Activated CD4-positive, alpha-beta memory T cell treated with anti-CD3 and anti-CD28 coated beads for 36 hours (primary cell): ENCODE measurements at places on chromosomes 2 and 18.
A peak's percentile ranks its signal among the peaks of the same experiment; 100 is the strongest.

- no peak for DNase-seq
Measured at GRCh38 chr2:6186332-6187151, 494.4 kb downstream of the SOX11 start.

DNA sequence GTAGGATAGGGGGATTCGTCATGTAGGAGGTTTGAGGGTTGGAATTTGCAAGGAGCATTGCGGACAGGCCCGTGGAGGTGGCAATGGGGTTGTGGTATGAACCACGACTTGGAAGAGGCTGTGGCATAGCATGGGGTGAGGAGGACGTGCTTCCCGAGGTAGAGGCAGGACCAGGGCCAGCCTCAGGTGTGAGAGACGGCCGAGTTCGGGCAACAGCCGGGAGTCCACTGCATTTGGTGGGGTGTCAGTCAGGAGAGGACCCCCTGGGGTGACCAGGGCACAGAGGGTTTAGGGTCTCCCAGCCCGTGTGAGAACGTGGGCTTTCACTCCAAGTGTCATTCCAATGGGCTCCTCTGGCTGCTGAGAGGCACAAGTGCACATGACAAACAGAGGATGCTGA, 339.0 kb downstream of the EIPR1 start:
- no peak for DNase-seq

- DNase-seq: no peak
Measured at GRCh38 chr2:218970894-218971293, 11.4 kb downstream of the CDK5R2 start.

DNA sequence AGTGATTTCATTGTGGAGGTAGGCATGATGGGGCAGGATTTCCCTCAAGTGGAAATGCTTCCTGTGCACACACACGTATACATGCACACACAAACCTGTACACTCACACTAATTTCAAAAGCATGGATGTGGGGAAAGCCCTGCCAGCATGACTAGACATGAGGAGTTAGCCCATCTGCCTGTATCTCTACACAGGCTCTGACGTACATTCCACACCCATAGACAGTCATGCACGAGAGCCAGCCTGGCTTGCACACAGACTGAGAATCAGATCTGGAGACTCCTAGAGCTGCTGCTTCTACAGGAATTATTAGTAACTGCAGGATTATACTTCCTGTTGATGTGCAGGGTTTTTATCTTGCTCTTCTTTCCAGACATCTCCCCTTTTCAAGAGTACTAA, 27.3 kb upstream of the NFU1 start:
- DNase-seq: no peak

DNA sequence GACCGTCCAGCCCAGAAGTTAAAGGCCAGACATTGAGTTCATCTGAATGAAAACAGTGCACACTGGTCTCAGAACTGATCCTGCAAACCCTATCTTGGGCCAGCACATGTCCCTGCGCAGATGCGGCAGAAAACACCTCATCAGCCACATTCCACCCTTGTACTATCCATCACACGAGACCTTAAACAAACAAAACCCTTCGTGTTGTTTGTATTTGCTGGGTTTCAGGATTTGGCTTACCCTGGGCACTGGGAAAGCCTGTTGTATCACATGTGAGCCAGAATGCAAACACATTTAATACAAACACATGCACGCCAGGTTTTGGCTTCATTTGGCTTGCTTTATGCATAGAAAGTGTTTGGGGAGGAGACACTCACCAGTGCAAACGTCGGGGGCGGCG, 12.5 kb downstream of the WIPF1 start:
- no peak for DNase-seq

DNA sequence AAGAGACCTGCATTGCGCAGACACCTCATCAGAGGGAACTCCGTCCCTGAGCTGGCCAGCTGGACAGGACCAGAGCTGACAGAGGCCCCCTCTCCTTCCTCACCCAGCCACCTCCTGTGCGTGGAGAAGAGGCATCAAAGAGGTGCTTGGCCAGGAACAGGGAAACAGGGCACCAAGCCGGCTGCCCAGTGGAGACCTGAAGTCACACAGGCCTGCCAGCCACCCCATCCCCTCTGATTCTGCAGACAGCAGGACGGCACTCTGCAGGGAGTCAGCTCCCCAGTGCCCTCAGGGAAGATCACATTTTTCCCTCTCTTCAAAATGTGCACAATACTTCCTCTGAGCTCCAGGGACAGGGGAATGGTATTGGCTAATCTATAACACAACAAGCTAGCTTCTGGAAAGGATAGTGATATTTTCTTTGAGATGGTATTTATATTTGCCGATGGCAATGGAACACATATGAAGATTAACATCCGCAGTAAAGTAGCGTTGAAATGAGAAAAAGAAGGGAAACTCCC, 30.5 kb downstream of the SLC1A4 start:
- DNase-seq: no peak

DNA sequence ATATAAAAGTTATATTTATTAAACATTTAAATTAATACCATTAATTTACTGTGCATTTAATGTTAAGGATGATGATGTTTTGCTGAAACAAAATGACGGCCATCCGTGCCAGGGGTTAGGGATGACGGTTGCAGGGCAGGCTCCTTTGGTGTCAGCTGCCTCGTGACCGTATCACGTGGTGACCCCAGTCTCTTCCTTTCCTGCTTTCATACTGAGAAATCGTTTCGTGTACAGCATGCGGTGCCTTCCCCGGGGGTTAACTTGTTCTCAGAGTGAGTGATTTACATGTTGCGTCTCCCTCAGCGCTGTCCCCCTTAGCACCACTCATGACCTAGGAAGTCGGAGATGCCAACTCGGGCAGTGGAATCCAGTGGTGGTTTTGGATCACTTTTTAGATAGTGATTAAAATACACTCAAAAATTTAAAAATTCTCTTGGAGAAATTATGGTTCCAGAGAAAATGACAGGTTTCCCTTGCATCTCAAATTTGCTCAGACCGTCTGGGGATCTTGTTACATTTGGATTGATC, 290.8 kb downstream of the GBX2 start:
- no peak for DNase-seq

GRCh38 chr18:48924630-48925490, 25.9 kb downstream of the SMAD7 start:
- DNase-seq: peak; percentile 56

- no peak for DNase-seq
Measured at GRCh38 chr2:201786471-201786870, 5.7 kb upstream of the ALS2 start.

GRCh38 chr18:2337552-2338141, 233.7 kb downstream of the METTL4 start:
- peak; percentile 61 for DNase-seq

GRCh38 chr18:9133225-9133624, 3.4 kb upstream of the ANKRD12 start:
- no peak for DNase-seq

DNA sequence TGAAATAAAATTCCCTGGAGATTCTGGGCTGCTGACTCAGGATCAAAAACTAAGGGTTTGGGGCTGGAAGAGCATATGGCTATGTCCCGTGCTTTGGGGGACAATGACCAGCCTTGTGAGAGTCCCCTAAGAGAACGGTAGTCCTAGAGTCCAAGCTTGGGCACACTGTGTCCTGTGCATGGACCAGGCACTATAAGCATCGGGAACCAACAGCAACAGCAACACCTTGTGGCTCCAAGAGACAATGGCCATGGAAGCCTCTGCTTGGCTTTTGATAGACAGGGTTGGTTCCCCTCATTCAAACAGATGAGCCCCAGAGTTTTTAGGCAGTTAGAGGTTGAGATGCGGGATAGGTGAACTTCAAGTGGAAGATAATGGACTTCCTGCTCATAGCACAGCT, 294.4 kb upstream of the CHAC2 start:
- DNase-seq: no peak

- no peak for DNase-seq
Measured at GRCh38 chr2:151819920-151820319, 8.3 kb downstream of the ARL5A start.

DNA sequence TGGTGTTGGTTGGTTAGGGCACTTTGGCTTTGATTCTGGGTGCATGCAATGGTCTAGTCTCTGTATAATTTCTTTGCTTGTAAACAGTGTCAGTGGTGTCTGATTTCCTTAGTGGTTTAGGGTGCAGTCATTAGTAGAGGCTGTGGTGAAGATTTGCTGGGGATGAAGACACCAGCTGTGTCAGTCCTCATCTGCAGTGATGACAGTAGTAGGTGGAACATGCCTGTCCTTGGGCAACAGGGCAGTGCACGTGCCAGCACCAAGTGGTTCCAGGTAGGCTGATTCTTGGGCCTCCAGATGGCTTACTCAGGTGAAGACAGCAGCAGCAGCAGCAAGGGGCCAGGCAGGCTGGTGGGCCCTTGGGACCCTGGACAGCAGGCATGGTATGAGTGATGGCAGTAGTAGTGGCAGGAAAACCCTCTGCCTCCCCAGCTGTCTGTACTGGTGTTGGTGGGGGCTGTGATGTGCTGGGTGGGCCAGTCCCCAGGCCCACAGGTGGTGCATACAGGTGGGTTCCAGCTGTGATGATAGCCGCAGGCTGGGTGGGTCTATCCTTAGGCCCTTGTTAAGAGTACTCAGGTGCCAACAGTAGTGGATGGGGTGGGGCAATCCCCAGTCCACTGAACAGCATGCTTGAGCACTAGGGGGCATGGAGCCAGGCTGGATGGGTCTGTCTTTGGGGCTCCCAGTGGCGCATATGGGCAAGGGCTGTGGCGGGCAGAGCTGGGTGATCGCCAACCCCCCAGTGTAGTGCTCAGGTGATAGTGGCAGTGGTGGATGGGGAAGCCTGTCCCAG, 140.7 kb upstream of the THUMPD2 start:
- peak; percentile 10 for DNase-seq

DNA sequence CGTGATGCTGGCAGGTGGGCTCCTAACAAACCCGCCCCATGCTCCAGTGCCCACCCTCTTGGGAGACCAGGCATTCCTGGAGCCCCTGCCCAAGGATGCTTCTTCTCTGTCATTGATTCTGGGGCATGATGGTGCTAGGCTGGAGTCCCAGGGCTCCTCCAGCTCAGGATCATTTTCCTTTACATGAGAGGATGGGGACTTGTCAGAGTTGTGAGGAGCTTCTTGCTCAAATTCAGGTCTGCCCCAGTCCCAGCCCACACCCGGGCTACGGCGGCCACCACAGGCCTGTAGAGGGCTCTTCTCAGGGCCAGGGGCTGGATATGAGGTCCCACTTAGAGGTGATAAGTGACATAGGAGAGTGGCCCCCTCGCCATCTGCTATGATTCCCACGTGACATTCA, 141.1 kb upstream of the COPS8 start:
- no peak for DNase-seq

- no peak for DNase-seq
Measured at GRCh38 chr2:46150445-46150955, 146.7 kb upstream of the EPAS1 start.

DNA sequence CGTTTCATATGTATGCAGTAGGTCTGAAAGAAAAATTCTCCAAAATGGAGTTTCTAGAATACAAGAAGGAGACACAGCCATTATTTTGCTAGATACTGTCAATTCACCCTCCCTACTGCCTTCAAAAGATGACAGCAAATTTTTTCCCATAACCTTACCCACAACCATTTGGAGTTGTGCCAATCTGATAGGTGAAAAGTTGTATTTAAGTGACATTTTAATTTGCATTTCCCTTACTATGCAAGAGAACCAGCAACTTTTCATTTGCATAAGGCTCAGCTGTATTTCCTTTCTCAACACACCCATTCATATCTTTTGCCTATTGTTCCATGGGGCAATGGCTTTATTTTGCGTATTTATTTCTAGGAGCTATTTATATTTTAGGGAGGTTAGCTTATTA, 31.4 kb upstream of the IL18RAP start:
- DNase-seq: no peak

DNA sequence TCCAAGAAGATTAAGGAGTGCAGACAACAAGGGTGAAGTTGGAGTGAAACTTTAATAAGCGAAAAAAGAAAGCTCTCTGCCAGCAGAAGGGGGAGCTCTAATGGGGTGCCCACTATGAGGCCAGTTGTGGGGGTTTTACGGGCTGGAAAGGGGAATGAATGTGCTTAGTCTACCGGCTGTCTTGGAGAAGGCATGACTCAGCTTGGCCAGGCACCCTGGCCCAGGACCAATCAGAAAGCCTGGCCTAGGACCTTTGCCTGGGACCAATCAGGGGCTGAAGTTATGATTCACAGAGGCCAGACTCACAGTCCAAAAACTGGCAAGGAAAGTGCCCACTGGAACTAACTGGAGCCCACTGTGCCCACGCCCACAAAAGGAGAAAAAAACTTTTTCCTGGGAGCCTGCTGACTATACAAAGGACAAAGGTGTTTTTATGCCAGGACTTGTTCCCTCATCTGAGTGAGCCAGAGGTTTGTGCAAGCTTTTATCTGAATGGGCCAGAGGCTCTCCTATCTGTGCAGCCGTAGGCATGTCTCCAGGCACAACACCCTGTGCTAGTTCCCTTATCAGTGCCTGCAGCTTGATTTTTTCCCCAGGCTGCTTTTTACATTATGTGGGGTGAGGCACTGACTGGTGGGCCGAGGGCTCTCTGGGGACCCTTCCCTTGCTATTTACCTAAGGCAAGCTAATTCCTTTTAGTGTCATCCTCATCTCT, 18.6 kb downstream of the CMPK2 start:
- DNase-seq: no peak

DNA sequence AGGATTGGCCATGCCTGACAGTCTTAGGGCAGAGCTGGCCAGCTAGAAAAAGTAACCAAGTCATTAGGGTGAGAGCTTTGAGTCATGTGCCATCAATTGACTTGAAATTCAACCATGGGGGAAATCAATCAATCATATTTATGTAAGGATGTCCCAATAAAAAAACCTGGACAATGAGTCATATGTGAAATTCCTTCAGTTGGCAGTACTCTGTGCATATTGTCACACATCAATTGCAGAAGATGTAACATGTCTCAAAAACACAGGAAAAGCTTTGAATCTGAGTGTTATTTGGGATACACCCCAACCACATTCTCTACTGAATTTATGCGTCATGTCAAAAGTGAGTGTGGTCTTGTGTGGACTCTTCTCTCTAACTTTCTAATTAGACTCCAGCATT, 1004.1 kb upstream of the NRXN1 start:
- DNase-seq: no peak

DNA sequence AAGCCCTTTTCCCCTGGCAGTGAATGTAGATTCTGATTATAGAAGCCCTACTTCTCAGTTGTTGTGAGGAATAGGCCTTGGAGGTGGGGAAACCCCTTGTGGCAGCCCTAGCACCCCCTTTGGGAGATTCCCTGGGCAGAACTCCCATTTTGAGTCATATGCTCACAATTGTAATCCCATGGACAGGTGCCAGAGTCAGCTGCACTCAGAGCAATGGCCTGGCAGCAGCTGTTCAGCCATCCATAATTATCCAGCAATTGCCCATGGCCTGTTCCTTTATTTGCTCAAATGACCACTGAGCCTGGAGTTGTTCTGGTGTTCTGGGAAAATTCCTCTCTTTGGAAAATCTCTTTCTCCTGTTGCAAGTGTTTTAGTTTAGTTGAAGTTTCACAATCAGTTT, 71.7 kb downstream of the PTRHD1 start:
- DNase-seq: peak; percentile 36

DNA sequence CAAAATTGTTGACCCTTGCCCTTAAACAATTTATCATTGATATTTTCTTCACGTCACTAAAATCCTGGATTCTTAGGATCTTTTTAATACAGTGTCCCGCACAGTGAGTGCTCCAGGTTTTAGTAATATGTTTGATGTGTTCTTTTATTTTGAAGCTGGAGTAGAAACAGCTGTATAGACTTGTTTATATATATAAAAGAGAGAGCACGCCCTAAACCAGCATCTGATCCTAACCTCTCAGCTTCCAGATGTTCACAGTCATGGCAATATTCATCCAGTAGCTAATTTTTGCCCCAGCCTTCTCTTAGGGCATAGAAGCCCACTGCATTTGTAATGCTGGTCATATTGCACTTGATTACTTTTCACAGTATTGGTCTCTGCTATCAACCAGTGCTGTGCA, 170.0 kb upstream of the EPAS1 start:
- DNase-seq: no peak

- no peak for DNase-seq
Measured at GRCh38 chr18:58364876-58365528, 263.9 kb downstream of the ALPK2 start.
